ENCODE measurements at places on chromosomes 6 and 20.

- peaks cover 30% of the 10 kb centered on the region for H3K4me1 ChIP-seq
- DNase-seq, result no peak
- peak overlapping the region; percentile 77 for H3K27ac ChIP-seq
- H3K36me3 ChIP-seq, result no peaks in the 10 kb centered on the region
Observed at GRCh38 chr6:68635706-68636513, 828 bp downstream of the ADGRB3 start.

GRCh38 chr6:11762794-11763459 lies 15.7 kb downstream of the ADTRP start:
- no peaks in the 10 kb centered on the region for H3K4me1 ChIP-seq
- no peak overlapping the region for H3K27ac ChIP-seq
- H3K4me3 ChIP-seq, result no peak overlapping the region
- H3K27me3 ChIP-seq, result peaks cover 13% of the 10 kb centered on the region
- DNase-seq, result no peak
- H3K36me3 ChIP-seq, result no peaks in the 10 kb centered on the region

DNA sequence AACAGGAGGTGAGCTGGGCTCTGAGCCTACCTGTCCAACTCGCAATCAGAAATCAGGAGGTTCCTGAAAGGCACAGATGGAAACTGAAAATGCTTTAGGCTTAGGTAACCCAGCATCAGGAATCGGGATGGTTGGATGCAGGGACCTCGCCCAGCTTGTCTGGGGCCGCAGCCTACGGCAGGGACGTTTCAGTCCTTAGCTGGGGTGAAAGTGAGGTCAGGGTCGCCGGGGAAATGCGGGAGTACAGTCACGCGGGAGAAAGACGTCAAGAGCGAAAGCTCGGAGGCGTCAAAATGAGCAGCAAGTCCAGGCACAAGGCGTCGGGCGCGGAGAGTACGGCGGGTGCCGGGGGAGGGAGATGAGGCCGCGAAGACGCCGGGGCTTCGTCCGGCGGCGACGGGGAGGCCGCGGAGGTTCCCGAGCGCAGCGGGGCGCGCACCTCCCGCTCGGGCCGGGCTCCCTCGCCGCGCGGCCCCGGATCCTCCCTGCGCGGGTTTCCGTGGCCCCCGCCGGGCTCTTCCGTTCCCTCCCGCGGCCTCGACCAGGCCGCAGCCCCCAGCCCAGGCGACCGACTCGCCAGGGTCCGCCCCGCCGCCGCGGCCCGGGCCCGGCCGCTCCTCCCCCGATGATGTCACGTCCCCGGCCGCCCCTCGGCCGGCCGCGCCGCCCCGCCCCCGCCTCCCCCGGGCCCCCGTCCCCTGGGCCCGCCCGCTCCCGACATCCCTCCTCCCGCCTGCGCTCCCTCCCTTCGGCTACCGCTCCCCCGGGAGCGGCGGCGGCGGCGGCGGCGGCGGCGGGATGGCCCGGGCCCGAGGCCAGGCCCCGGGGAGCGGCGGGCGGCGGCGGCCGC lies at the start of gene EBF4:
EBF4 (plus strand) TSS at position 745 of the 850 bp plus-strand sequence. CDS start 866 bp downstream, outside the sequence.
- peaks cover 23% of the 10 kb centered on the region for H3K4me1 ChIP-seq
- H3K36me3 ChIP-seq, result peaks cover 12% of the 10 kb centered on the region
- H3K4me3 ChIP-seq, result peak within 1 kb of the TSS; percentile 97

DNA sequence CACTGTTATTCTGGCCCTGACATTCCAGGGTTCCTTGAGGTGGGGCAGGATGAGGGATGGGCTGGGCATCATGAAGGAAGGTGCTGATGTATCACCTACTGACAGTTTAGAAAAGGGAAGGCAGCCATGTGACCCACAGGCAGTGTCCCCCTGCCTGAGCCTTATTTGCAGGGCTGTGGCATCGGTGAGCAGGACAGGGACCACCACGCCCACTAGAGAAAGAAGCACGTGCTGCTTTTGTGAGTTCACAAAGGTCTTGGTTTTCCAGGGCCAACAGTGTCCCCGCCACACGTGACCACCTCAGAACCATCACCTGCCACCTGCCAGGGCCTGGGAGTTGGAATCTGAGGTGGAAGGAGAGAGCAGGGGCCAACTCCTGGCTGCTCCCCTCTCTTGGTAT lies 43.5 kb upstream of the SCRT2 start:
- H3K4me3 ChIP-seq, result no peak overlapping the region
- no peak overlapping the region for H3K27ac ChIP-seq
- H3K36me3 ChIP-seq, result peaks cover 4% of the 10 kb centered on the region
- H3K27me3 ChIP-seq, result peaks cover 63% of the 10 kb centered on the region

DNA sequence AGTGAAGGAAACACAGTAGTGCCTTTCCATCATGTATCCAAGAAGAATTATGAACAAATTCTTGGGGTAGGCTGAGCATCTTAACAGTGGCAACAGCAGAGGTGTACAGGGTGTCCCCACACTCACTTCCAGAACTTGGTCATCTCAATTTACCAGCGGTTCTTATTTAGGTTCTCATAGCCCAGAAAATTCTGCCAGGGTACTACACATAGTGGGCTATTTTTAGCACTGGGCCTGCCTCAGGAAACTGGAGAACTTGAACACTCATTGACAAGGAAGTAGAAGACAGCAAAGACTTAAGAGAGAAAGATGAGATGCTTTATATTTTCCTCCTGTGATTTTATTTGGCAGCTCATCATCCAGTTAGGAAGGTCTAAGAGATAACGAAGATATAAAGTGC lies 71.8 kb upstream of the PHIP start:
- H3K36me3 ChIP-seq, result no peaks in the 10 kb centered on the region
- no peak for DNase-seq
- H3K27me3 ChIP-seq, result no peaks in the 10 kb centered on the region
- no peaks in the 10 kb centered on the region for H3K4me1 ChIP-seq
- H3K4me3 ChIP-seq, result no peak overlapping the region

GRCh38 chr20:41017448-41018042 lies 11.1 kb upstream of the TOP1 start:
- H3K27ac ChIP-seq, result no peak overlapping the region
- no peak overlapping the region for H3K4me3 ChIP-seq
- no peaks in the 10 kb centered on the region for H3K36me3 ChIP-seq
- H3K4me1 ChIP-seq, result peaks cover 2% of the 10 kb centered on the region
- DNase-seq, result no peak

DNA sequence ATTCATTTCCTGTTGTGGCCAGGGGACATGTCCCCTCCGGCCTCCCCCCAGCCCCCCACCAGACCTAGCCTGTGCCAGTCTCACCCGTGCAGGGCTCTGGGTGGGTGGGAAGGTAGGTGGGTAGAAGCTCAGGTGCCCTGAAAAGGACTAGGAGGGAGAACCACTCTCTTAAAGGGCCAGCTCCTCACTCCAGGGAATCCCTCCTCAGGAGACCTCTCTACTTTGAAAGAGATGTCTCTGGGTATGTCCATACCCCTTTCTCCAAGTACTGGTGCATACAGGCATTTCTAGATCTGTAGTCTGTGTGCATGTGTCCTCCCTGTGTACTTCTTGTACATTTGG lies 60.8 kb upstream of the EPB41L1 start:
- no peak for DNase-seq
- peak overlapping the region; percentile 98 for H3K4me3 ChIP-seq
- no peak overlapping the region for H3K27ac ChIP-seq
- peaks cover 12% of the 10 kb centered on the region for H3K36me3 ChIP-seq
- peaks cover 36% of the 10 kb centered on the region for H3K27me3 ChIP-seq

- peaks cover 31% of the 10 kb centered on the region for H3K27me3 ChIP-seq
- no peak for DNase-seq
- peaks cover 5% of the 10 kb centered on the region for H3K4me1 ChIP-seq
Observed at GRCh38 chr6:166251655-166252054, 56.5 kb downstream of the PRR18 start.

DNA sequence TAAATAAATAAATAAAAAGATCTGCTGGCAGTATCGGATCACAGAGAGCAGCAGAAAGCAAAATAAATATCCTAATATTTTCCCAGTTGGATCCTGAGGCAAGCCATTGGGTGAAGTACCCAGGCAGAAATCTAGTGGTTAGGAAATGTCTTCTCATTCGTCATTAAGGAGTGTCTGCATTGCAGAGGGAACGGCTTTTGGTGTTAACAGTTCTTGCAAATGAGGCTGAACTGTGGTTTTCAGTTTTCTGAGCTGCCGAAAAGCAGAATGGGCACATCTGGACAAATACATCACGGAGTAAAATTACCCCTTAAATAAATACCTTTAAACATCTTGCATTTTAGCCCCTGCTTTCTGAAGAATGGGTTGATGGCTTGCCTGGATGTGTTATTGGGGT lies 82.3 kb upstream of the MPC1 start:
- H3K4me3 ChIP-seq, result no peak overlapping the region
- peaks cover 2% of the 10 kb centered on the region for H3K36me3 ChIP-seq
- peaks cover 5% of the 10 kb centered on the region for H3K4me1 ChIP-seq
- H3K27ac ChIP-seq, result no peak overlapping the region
- DNase-seq, result no peak
- H3K27me3 ChIP-seq, result no peaks in the 10 kb centered on the region

GRCh38 chr6:4727671-4728435 lies 48.4 kb upstream of the CDYL start:
- no peaks in the 10 kb centered on the region for H3K36me3 ChIP-seq
- peak overlapping the region; percentile 47 for H3K27ac ChIP-seq
- peaks cover 47% of the 10 kb centered on the region for H3K27me3 ChIP-seq
- DNase-seq, result no peak

DNA sequence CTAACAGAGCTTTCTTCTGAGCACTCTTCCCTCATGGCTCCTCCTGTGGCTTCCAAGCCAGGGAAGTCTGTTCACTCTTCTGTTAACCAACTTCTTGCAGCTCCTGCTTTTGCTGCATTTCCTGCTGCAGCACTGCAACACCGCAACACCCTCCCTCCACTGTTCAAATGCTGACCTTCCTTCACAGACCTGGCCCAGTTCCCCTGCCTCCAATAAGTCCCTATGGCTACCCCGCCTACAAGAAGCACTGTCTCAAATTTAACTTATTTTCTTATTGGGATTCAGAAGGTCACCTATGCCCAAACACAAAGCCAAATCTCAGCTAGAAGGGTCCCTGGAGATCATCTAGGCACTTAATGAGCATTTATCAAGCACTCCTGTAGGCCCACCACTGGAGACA lies 44.6 kb downstream of the ELMO2 start:
- H3K27me3 ChIP-seq, result no peaks in the 10 kb centered on the region
- DNase-seq, result no peak
- H3K27ac ChIP-seq, result peak overlapping the region; percentile 92
- H3K4me1 ChIP-seq, result peaks cover 71% of the 10 kb centered on the region
- peak overlapping the region; percentile 98 for H3K4me3 ChIP-seq

DNA sequence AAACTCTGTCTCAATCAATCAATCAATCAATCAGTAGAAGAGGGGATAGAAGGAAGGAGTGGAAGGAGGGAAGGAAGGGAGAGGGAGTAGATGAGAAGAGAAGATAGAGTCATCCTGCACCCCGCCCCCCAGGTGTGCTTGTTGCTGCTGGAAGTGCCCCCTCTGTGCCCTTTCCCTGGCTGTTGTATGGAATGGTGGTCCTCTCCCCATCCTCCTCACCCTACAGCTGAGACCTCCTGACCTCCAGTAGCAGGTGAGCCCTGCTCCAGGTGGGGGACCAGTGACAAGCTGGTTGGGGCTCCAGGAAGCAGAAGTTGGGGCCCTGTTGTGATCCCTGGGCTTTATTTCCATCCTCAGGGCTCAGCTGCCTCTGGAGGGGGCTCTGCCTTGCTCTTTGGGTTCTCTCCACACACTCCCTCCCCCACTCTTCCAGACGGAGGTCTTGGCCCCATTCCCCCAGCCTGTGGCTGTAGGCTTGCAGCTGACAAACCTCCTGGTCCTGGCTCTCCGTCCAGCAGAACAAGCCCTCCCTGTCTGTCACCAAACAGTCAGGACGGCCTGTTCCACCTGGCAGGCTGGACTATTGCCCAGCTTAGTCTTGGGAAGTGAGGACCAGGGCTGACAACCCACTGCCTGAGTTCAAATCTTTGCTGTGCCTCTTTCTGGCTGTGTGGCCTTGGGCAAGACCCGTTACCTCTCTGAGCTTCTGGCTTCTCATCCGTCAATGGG lies 26.0 kb upstream of the SCRT2 start:
- H3K4me3 ChIP-seq, result no peak overlapping the region
- H3K36me3 ChIP-seq, result peaks cover 5% of the 10 kb centered on the region
- DNase-seq, result no peak
- peaks cover 40% of the 10 kb centered on the region for H3K27me3 ChIP-seq

GRCh38 chr6:36210886-36211595 lies 14.5 kb downstream of the BRPF3 start:
- peaks cover 19% of the 10 kb centered on the region for H3K4me1 ChIP-seq
- no peak overlapping the region for H3K4me3 ChIP-seq
- DNase-seq, result no peak

- H3K27me3 ChIP-seq, result peaks cover 34% of the 10 kb centered on the region
- no peak overlapping the region for H3K27ac ChIP-seq
- H3K4me1 ChIP-seq, result no peaks in the 10 kb centered on the region
Observed at GRCh38 chr20:59696476-59696875, 92.1 kb downstream of the PHACTR3 start.

DNA sequence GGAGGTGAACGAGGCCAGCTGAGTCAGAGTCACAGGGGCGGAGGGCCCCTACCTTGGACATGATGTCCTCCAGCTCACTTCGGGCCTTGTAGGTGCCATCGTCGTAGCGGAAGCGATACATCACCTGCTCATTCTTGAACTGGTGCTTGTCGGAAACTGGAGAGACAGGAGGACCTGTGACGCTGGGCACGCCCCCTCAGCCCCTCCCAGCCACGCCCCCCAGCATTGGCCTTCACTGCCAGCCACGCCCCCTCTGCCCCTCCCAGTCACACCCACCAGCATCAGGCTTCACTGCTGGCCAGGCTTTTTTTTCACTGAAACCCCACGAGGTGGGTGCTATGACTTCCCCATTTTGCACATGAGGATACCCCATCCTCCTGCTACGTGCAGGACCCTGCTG lies 148.2 kb downstream of the PREX1 start:
- H3K27me3 ChIP-seq, result no peaks in the 10 kb centered on the region
- H3K4me1 ChIP-seq, result peaks cover 7% of the 10 kb centered on the region
- DNase-seq, result no peak

DNA sequence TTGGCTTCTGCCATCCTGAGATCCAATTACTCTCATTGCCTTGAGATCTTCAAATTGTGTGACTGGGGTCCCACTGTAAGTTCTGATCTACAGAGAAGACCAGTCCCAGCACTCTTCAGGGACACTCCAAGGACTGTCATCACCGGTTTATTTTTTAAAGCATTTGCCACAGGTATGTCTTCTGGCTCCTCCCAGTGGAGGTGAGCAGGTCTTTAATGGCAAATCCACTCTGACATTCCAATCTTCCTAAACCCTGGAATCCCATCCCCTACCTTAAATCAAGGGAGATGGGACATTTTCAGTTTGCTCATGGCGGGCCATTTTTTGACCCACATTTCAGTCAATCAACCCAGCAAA lies 35.2 kb upstream of the IYD start:
- H3K4me1 ChIP-seq, result peaks cover 4% of the 10 kb centered on the region
- no peak overlapping the region for H3K27ac ChIP-seq
- no peak for DNase-seq
- peaks cover 2% of the 10 kb centered on the region for H3K36me3 ChIP-seq
- peaks cover 28% of the 10 kb centered on the region for H3K27me3 ChIP-seq

- H3K36me3 ChIP-seq, result no peaks in the 10 kb centered on the region
- H3K27me3 ChIP-seq, result peaks cover 35% of the 10 kb centered on the region
- H3K4me1 ChIP-seq, result peaks cover 2% of the 10 kb centered on the region
- H3K27ac ChIP-seq, result no peak overlapping the region
- no peak for DNase-seq
Observed at GRCh38 chr6:88266126-88266525, 100.0 kb upstream of the CNR1 start.

Measured in T-helper 17 cell (primary cell).